ENCODE measurements at places on chromosomes 3 and 15. TPM values are rescaled to one million over a fixed set of nuclear protein-coding genes. Genes with fewer than 3 reads are reported as not detected.

Gene CCR5
- not detected for total RNA-seq

Gene NEDD4
- total RNA-seq = 96.6 TPM

Gene PAK6
- 0.30 TPM for total RNA-seq

Gene STRIT1
- total RNA-seq = not detected

Gene UCN2
- total RNA-seq = 8.3 TPM

Gene ACP3
- not detected for total RNA-seq
